ENCODE measurements at places on chromosomes 4 and X.
A peak's percentile ranks its signal among the peaks of the same experiment; 100 is the strongest.

GRCh38 chrX:138886769-138887168 is 175.3 kb upstream of the FGF13 start:
- DNase-seq: no peak

DNA sequence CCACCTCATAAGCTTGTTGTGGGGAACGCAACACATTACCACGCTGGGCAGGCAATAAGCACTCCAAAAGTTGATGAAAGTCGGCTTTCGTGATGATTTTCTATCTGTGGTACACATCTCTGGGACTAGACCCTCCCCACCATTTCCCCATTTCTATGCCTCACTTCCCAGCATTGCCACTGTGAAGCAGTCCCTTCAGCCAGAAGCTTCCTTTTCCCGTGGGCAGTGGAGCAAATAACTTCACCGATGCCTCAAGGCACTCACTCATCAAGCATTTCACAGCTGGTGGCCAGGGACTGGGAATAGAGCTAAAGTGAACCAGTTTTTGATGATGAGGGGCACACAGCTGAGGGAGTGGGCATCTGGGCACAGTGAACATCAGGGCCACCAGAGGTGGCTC is 18.9 kb downstream of the C4orf50 start:
- no peak for DNase-seq

DNA sequence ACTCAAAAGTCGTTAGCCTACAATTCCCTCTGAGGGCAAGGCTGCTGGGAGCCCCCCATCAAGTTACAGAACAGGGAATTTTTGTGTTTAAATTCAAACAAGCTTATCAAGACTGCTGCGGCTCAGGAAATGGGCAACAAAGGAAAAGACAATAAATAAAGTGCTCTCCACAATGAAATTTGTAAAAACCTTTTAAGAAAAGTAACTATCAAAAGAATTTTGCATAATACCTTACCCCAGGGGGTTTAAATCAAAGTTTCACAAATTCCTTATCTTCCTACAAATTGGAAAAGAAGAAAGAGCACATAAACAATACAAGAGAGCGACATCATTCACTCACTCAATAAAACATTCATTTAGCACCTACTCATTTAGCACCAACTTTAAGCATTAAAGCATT is 97.9 kb upstream of the CCDC160 start:
- no peak for DNase-seq

- DNase-seq: no peak
These were observed 134.2 kb downstream of the CAMK2D start for GRCh38 chr4:113627321-113627720.

- no peak for DNase-seq
These were observed 174.6 kb downstream of the ZNF330 start for GRCh38 chr4:141395246-141395830.

DNA sequence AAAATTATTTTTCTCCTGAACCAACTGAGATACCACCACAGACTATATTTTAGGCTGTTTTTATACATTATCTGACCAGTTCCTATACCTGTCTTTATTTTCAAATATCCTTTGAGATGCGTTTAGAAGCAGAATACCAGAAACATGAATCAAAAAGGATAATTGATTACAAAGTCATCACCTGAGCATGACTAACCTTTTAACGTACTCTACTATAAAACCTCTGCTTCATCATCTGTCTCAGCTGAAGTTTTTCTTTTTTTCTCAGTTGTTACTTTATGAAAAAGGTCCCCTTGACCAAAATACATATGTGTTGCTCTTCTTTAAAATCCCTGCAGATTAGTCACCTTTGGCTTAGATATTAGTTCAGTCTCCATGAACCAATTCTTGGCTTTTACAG is 109.8 kb downstream of the AMMECR1 start:
- no peak for DNase-seq

- DNase-seq: no peak
These were observed 39.3 kb upstream of the WNK3 start for GRCh38 chrX:54397113-54397512.

GRCh38 chr4:152590179-152591031 is 54.5 kb upstream of the FBXW7 start:
- DNase-seq: peak; percentile 66

GRCh38 chr4:6259886-6260285 is 9.8 kb upstream of the WFS1 start:
- DNase-seq: no peak

DNA sequence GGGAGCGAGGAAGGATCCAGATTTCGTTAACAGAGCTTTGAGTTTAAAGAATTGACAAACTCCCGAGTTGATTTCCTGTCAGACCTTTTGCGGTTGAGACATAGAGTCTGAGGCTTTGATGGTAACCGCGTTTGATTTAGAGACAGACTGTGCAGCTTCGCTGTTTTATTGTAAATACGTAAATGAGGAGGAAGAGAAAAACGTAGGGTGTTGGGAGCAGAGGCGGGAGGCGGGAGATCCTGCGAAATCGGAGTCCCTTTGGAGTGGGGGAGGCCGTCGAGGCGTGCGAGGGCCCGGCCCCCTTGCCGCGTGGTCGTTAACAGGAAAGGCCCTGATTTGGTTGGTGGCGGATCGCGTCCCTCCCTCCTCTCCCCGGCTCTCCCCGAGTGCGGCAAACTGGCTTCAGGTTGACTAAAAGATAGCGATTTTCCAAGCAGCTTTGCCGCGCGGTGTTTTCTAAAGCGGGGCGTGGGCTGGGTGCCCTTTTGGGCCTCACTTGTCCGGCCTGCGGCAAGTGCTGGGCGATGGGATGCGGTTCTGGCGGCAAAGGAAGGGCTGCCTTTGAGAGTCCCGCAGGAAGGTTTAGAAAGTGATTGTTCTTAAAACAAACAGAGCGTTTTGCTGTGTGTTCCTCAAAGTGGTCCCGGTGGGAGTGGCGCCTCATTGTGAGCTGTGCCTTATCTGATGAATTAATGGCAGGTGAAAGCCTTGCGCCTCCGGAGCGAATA is 857 bp downstream of the SCML1 start:
- DNase-seq: peak; percentile 55

- peak; percentile 20 for DNase-seq
These were observed 66.9 kb downstream of the KLHL13 start for GRCh38 chrX:118049713-118050112.

GRCh38 chr4:52646741-52647140 is 12.4 kb downstream of the USP46 start:
- DNase-seq: no peak

GRCh38 chr4:143721317-143721716 is 20.8 kb upstream of the FREM3 start:
- no peak for DNase-seq

DNA sequence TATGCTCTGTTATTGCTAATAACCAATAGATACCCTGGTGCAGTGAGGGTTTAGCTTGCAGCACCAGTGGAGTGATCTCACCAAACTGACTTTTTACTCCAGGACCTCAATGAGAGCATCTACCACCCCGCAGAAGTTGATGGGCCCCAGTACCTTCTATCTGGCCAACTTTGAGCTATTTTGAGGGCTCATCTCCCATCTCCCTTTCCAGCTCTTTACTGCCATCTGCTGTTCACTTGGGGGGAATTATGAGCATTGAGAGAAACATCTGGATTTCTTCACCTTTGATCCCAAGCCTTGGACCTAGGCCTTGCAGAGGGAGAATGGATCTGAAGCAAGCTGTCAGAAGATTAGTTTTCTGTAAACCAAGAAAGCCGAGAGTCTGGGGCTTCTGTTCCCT is 143.6 kb downstream of the TMEM164 start:
- peak; percentile 26 for DNase-seq

DNA sequence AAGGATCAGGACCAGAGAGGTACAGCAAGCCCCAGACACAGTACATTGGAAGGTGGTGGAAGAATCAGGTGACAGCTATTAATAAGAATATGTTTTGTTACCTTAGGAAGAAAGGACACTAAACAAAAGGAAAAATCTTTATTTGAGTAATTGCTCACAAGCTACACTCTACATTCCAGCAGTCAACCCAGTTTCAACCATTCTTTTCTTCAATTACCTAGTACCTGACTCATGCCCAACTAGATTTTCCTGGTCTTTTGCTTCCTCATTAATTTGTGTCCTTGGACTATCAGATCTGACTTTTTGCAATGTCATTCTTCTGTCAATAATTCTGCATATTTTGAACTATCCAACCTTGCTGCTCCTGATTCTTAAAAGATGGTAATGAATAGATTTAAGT is 22.5 kb upstream of the GLRA2 start:
- no peak for DNase-seq

DNA sequence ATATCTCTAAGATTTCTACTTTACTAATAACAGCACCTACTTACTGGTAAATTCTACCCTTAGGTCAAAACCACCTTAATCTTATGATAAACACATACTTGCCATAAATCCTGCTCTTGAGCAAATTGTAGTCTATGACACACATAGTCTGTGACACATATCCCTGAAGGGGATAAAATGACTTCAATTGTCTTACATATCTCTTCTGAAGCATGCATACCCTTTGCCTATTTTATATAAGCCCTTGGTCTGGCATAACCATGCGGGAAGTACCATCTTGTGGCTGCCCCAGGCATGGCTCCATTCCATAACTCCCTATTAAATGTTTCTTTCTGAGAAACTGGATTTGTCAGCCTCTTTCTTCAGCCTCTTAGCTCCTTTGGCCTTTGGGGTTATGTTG is 248.9 kb downstream of the SLC7A11 start:
- no peak for DNase-seq

GRCh38 chr4:105387466-105387865 is 86.4 kb downstream of the PPA2 start:
- no peak for DNase-seq

GRCh38 chr4:89337681-89338080 is 30.1 kb upstream of the GPRIN3 start:
- no peak for DNase-seq

DNA sequence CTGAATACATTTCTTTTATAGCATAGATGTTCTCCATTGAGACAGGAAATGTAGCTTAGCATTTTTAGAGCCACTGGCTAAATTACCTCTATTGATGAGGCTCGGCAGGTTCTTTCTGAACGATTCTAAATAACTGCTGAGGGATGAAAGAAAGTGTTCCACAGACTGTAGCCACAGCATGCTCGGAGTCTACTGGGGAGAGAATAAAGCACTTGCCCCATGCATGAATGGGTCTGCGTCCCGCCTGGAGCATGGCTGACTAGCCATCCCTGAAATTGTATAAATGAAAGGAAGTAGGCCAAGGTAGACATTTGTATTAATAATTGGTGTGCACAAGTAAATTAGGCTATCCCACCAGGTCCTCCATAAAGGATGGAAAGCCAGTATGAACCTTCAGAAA is 269.8 kb downstream of the COL25A1 start:
- no peak for DNase-seq

DNA sequence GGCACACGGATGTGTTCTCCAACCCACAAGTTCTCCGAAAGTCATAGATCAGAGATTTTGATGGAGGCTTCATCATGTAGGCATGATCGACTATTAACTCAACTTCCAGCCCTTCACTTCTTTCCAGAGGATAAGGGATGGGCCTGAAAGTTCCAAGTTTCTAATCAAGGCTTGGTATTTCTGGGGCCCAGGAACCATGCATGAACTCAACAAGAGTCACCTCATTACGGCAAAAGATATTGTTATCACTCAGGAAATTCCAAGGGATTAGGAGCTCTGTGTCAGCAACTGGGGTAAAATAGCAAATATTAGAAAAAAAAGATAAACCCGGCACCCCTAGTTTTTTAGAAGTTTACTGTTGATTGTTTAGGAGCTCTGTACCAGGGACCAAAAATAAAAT is 240.1 kb upstream of the PPP1R2C start:
- no peak for DNase-seq

DNA sequence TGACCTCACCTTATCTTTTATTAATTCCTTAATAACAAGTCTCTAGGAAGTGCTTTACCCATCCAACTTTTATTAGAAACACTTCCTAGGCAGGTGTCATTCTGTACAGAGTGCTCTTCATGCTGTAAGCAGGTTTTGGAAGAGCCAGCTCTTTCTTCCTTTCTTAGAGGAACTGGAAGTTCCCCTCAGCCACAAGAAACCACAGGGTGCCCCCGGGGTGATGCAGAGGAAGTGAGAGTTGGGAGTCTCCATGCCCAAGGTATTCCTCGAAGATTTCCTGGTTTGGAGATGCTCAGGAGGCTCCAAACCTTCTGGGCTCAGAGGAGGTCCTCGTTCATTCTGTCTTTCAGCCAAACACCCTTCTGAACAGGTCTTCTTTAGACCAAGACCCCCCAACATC is 83.8 kb downstream of the EGF start:
- no peak for DNase-seq

- DNase-seq: no peak
These were observed 439.2 kb downstream of the PCDH10 start for GRCh38 chr4:133588306-133588705.

DNA sequence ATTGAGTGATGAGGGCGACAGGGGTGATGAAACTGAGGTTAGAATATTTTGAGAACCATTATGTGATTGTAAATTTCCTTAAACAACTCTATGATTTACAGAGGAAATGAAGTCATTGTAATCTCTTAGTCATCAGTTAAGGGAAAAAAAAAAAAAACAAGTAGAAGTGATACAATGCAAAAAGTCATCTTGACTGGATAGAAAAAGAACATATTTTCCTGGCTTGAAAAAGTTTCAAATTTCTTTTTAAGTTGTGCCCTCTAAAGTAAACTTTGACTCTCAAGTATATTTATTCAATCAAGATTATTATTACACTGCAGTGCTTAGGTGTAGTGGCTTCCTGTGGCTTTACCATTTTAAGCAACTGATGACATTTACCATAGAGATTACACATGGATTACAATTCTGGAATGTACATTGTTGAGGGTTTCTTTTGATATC is 40.6 kb downstream of the GABRB1 start:
- no peak for DNase-seq

DNA sequence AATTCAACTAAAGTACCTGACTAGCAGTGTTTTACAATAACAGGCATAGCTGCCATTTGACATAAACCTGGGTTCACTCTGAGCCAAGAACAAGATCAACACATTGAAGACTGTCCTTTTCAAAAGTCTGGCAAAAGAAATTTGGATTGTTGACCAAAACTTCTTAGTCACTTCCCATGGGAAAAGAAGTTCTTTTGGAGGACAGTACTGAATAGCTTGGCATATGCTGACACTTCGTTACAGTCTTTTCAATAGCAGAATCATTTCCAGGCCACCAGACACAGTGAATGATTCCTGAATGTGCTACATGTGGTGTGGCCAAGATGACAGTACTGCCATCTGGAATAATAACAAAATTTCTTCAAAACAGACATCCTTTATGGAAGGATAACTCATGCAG is 560.3 kb downstream of the GRID2 start:
- DNase-seq: no peak

DNA sequence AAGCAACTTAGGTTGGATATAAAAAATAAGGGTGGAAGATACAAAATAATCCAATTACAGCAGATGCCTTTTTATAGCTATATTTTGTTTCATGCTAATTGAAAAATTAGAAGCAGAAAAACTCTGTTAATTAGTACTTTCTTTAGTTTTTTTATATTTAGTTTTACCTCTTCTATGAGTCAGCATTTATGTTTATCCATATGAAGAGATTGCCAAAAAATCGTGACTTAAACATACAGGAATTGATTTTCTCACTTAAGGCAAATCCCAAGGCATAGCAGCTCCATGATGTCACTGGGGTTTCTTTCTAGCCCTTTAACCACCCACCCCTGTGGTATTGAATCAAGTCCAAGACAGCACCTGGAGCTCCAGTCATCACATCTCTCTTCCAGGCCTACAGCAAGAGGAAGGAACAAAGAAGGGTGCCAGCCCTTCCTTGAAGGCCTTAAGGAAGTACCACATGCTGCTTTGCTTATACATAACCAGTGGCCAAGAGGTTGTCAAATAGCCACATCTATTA is 365.8 kb upstream of the TENM3 start:
- no peak for DNase-seq
